Ureter (tissue), 1 donor: ENCODE measurements at places on chromosomes 7 and 10. TPM values are rescaled to one million over a fixed set of nuclear protein-coding genes. Genes with fewer than 3 reads are reported as not detected.

Gene AS3MT
- 0.29 TPM for total RNA-seq

Gene SORCS3
- not detected for total RNA-seq

Gene LRGUK
- 2.2 TPM for total RNA-seq

Gene HOXA4
- 9.4 TPM for total RNA-seq

Gene LRRN3
- total RNA-seq, result 1.2 TPM

Gene ZNF680
- total RNA-seq, result 24.2 TPM

Gene LIPJ
- total RNA-seq, result 0.39 TPM

Gene CYP3A7
- total RNA-seq, result 0.75 TPM

Gene SLC16A12
- 0.08 TPM for total RNA-seq

Gene AOAH
- 12.3 TPM for total RNA-seq

Gene DYDC1
- total RNA-seq, result not detected

Gene GPER1
- total RNA-seq, result 3.4 TPM

Gene COL28A1
- total RNA-seq, result 3.7 TPM

Gene METTL27
- total RNA-seq, result 14.4 TPM

Gene PIK3AP1
- total RNA-seq, result 3.3 TPM

Gene ACSM6
- total RNA-seq, result 1.8 TPM

Gene TFPI2
- total RNA-seq, result 1.3 TPM
